ENCODE measurements at places on chromosomes 2 and 18.

- peak; percentile 66 for DNase-seq
Observed at GRCh38 chr2:219073413-219074129, 12.8 kb upstream of the IHH start.

DNA sequence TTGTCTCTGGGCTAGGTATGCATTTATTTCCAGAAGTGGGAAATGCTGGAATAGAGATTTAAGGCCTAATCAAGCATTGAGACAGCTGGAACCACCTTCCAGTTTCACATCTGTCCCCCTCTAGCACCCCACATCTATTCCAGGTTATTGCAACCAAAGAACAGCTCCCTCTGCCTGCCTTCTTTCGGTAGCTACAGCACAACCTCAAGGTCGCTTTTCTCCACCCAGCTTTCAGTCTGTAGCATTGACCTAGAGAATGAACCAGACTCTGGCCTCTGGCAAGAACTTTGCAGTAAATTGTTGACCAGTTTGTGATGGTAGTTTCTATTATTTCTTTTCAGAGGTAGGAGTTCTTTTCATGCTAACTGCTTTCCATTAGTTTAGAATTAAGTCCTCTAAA is 484.2 kb downstream of the DLGAP1 start:
- DNase-seq: no peak

DNA sequence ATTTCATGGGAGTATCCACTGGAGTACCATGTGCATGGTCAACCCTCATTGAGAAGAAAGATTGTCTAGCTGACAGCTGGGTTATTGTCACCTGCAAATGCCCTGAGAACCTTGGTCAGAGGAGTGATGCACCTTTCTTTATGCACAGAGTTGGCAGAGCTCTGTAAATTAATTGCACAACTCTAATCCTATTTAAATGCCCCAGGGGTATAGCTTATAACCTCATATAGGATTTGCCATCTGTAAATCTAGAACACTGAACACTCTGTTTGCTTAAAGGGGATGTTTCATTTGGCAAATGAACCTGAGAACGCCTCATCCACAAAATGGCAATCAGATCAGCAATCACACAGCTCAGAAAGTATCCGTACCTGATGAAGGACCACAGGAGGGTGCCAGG is 71.8 kb upstream of the SP5 start:
- no peak for DNase-seq

- no peak for DNase-seq
Observed at GRCh38 chr2:105373344-105373781, 25.5 kb downstream of the FHL2 start.

- DNase-seq: no peak
Observed at GRCh38 chr18:56062931-56063330, 474.9 kb upstream of the TCF4 start.

DNA sequence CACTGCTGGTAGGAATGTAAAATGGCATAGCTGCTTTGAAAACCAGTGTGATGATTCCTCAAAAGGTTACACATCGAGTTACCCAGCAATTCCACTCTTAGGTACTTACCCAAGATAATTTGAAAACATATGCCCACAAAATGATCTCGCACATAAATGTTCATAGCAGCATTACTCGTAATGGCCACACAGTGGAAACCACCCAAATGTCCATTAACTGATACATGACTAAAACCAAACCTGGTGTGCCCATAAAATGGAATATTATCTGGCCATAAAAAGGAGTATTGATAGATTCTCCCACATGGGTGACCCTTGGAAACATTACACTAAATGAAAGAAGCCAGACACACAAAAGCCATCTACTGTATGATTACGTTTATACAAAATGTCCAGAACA is 70.4 kb downstream of the ALPK2 start:
- no peak for DNase-seq
